ENCODE measurements at places on chromosomes 3 and 15.

GRCh38 chr15:76529911-76530310 lies 193.3 kb downstream of the ISL2 start:
- no peak for DNase-seq

DNA sequence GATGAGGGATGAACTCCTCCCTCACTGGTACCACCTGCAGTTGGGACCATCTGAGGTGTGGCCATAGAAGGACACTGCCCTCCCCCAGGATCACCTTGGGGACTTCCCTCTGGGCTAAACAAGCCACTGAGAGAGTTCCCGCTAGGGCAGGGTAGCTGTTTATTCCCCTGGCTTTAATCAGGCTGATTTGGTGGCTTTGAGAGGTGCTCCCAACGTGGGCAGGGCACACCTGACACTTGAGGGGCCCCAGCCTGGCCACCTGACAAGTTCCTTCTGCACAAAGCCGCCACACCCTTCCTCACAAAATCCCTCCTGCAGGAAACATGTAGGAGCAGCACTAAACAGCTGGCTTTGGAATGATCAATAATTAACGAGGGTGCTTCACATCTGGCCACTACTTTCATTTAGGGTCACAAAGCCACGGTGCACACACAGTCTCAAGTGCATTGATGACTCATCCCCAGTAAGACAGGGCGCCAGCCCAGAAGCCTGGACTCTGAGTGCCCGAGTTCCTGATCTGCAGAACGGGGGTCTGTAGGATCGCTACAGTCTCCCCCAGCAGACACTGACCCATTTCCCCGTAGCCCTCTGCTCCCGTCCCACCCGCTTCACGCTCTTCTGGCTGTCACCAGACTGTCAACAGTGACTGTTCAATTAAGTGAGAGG lies 75.1 kb downstream of the ATP10A start:
- no peak for DNase-seq

DNA sequence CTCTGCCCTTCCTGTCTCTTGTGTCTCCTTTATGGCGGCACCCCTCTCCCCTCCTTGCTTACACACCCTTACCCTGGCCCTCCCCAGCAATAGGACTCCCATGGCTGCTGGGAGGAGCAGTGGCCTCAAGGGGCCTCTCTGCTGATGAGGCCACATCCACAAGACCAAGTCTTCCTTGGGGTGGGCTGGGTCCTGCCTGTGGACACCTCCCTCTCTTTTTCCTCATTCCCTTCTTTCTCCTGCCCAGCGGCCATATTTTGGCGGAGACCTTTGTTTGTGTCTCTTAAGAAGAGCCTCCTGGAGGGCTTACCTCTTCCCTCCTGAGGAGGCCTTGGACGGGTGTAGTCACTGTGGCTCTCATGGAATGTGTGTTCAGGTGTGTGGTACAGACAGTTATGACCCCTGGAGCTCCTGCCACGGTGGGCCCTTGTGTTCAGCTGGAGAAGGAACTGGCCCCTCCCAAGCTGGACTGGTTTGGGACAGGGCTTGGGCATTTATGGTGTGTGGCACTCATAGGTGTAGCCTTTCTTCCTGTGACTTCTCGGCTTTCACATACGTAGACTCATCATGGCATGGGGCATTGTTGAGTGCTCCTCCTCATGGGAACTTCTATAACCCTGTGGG lies 56.6 kb upstream of the APEH start:
- DNase-seq = no peak

- DNase-seq = no peak
These were observed 22.7 kb upstream of the CD96 start for GRCh38 chr3:111519178-111519855.

GRCh38 chr3:105359098-105359762 lies 7.5 kb upstream of the ALCAM start:
- DNase-seq = no peak

DNA sequence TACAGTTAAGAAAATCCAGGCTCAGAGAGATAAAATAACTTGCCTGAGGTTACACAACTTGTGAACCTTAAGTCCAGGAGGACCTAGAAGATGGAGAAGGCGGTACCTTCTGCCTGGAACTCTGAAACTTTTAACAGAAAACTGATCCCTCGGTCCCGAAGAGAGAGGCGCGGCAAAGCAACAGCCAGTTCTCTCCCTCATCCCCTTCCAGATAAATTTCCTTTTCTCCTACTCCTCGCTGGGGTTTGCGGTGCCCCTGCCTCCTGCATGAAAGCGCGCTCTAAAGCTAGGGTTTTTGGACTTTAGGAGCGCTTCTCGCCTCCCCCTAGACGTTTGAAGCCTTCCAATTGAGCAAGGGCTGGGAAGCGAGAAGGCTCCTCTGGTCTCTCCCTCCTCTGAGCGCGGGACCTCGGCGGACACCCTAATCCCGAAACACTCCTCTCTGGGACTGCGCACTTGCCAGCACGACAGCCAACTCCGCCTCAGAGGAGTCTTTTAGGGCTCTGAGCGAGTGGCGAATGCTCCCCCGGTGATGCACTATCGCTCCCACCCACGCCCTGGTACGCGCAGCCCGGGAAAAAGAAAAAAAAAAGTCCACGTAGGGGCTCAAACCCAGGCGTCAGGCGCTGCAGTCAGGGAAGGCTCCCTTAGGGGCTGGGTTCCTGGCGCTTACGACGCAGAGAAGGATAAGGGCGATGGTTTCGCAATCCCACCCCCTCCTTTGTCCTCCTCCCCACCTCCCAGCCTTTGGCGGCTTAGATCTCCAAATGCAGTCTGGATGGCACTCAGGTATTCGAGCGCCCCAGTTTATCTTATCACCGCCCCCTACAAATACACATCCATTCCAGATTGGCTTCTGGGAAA lies 7.9 kb upstream of the EOMES start:
- no peak for DNase-seq

- DNase-seq = no peak
These were observed 749.9 kb downstream of the TBL1XR1 start for GRCh38 chr3:176447369-176447768.

- no peak for DNase-seq
These were observed 99.8 kb upstream of the FGF7 start for GRCh38 chr15:49323207-49323606.

GRCh38 chr3:178022599-178022998 lies 513.6 kb upstream of the KCNMB2 start:
- no peak for DNase-seq

- no peak for DNase-seq
These were observed 100.6 kb downstream of the OXNAD1 start for GRCh38 chr3:16365491-16366128.

- DNase-seq = no peak
These were observed 273.0 kb downstream of the DIPK2A start for GRCh38 chr3:144244662-144245061.

DNA sequence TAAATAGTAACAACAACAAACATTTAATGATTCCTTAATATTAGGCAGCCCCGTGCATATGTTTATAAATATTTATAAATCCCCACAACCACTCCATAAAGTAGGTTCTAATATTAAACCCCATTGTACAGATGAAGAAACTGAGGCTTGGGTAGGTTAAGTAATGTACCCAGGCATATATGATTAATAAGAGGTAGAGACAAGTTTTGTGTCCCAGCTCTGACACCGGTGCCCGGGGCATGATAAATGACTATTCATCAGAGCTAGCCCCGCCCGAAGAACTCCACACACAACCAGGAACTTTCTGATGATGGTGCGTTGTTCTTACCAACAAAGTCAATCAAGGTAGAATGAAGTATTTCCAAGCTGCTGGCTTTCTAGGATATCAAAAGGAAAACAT lies 19.4 kb downstream of the CDCP1 start:
- DNase-seq = no peak

DNA sequence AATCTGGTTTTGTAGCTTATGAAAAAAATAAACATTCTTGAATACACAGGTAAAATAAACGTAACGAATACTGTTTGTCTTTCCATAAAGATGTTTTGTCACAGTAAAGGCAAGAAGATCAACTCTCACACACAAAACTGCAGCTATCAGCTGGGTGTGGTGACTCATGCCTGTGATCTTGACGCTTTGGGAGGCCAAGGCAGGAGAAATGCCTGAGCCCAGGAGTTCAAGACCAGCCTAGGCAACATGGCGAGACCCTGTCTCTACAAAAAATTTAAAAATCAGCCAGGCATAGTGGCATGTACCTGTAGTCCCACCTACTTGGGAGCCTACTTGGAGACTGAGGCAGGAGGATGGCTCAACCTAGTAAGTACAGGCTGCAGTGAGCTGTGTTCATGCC lies 39.6 kb downstream of the CBLB start:
- DNase-seq = no peak

GRCh38 chr3:31166249-31166885 lies 271.9 kb upstream of the GADL1 start:
- no peak for DNase-seq

DNA sequence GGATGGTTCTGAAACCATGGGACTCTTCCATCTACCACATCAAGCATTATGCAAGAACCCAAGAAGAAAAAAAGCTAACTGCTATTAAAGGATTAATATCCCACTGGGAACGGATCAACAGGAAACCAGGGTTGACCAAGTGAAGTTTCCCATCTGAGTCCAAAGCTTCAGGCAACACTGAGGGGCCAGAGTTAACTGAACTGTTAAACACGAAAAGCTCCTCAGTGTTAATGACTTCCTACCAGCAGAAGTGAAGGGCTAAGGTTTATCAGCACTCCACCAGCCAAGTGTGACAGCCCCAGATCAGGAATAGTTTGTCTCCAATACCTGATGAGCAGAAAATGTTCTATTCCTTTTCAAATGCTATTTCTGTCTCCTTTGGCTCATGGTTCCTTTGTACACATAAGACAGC lies 36.7 kb downstream of the PTPN9 start:
- DNase-seq = no peak

- no peak for DNase-seq
These were observed 181.6 kb downstream of the MFSD1 start for GRCh38 chr3:158983216-158984099.

GRCh38 chr3:52724511-52724910 lies 18.6 kb downstream of the SPCS1 start:
- no peak for DNase-seq

- DNase-seq = no peak
These were observed 129.1 kb downstream of the WNT7A start for GRCh38 chr3:13750731-13751130.

DNA sequence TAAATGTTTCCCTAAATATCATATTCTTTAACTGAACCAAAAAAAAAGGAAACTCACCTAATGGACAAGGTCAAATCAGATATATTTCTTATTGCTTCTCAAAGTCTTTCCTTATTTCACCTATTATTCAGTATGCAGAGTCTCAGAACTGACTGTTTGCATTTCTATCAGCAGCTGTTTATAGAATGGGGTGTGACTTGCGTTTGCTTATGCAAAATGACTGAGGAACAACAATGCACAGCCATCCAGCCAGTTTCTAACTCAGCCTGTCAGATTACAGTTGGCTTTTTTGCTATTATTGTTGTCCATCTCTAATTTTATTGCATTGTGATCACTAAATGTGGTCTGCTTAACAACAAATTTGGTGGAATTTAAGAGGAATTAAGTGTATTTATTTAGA lies 40.7 kb downstream of the RAB27A start:
- DNase-seq = no peak

GRCh38 chr15:64037966-64038365 lies 8.3 kb downstream of the DAPK2 start:
- no peak for DNase-seq

- DNase-seq = no peak
These were observed 251.1 kb upstream of the CMC1 start for GRCh38 chr3:27990324-27990723.

DNA sequence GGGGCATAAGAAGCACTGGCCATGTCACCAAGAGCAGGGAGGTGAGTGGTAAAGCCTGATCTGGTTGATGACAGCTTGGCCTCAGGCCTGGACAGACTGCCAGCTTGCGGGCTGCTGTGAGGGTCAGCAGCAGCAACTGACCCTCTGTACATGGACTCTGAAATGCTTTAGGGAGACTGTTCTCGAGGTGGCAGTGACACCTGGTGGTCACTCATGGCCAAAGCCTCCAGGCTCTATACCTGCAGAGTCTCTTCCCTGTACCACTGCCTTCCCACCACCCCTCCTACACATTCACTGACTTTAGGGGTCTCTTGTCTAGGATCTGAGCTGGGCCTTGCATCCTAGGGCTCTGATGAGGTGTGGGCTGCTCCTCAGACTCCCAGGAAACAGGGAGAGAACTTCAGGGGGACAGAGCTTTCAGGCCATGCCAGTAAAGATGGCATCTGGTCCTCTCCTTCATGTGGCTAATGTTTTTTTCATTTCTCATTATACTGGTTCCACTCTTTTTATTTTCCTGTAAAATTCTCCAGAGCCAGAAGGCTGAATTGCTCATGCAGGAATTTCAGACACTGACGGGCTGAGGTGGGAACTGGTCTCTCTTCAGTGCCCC lies 17.2 kb upstream of the TIMP4 start:
- DNase-seq = no peak

- no peak for DNase-seq
These were observed 27.4 kb downstream of the MIX23 start for GRCh38 chr3:122355612-122356011.

DNA sequence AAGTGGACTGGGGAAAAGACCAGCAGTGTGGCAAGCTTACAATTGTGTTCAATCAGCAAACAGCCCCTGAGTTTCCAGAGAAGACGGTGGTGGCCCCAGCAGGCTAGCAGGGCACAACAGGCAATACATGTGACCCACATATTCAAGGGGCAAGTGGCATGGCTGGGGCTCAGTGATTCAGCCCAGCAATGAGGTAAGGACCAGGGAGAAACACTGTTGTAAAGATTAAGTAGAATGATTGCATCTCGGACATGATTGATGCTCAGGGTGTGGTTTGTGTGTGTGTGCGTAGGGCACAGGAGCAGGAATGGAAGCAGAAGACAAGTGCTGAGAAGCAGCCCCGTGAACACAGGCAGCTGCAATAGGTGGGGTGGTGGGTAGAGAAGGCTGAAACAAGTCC lies 37.9 kb downstream of the KLHL6 start:
- DNase-seq = no peak

- DNase-seq = no peak
These were observed 78.7 kb downstream of the SLC6A1 start for GRCh38 chr3:11071096-11071755.

GRCh38 chr15:90086868-90087268 lies 15.4 kb downstream of the IDH2 start:
- DNase-seq = no peak

DNA sequence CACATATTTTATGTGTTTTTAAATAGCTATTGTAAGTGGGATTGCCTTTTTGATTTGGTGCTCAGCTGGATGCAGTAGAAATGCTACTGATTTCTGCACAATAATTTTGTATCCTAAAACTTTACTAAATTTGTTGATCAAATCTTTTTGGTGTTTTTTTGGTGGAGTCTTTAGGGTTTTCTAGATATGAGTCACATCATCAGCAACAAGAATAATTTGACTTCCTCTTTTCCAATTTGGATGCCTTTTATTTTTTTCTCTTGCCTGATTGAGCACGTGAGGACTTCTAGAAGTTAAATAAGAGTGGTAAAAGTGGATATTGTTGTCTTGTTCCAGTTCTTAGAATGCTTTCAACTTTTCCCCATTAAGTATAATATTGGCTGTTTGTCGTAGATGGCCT lies 51.3 kb downstream of the TLNRD1 start:
- DNase-seq = no peak

DNA sequence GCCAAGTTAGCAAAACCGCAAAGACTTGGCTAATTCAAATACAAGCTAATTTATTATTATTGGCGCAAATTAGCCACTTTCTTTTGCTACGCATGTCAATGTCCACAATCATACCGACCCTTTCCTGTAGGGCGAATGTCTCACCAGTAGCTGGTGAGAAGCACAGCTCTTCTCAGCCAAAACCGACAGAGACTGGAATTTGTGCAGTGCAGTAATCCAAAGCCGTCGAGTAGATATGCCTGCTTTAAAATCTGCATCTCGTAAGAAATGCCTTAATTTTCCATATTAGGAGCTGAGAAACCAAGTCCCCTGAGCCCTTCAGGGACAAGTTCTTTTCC lies 614 bp upstream of the MINDY2 start:
- DNase-seq = no peak

GRCh38 chr3:149667576-149667975 lies 9.8 kb upstream of the WWTR1 start:
- no peak for DNase-seq

Measured in cortex of kidney (tissue), 1 donor.